ENCODE measurements at places on chromosomes 3 and 15. TPM values are rescaled to one million over a fixed set of nuclear protein-coding genes. Genes with fewer than 3 reads are reported as not detected.

- DNase-seq, result no peak
Measured at GRCh38 chr15:69979783-69980182, 117.9 kb downstream of the TLE3 start.

DNA sequence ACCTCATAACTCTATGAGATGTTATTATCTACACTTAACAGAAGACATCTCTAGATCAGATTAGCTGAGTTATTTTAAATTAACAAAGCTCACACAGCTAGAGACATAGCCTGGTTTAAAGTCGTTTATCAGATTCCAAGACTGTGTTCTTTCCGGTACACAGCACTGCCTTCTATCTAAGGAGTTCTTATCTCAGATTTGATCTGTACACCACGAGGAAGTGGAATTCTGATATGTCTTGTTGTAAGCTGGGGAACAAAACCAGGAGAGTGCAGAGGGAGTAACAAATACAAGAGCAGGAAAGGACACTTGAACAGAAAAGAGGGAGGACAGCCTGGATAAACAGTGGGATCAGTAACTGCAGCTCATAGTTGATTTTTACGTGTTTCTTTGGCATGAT, 61.7 kb upstream of the KCNMB2 start:
- DNase-seq, result no peak

The ANKUB1 gene
- total RNA-seq, result not detected

DNA sequence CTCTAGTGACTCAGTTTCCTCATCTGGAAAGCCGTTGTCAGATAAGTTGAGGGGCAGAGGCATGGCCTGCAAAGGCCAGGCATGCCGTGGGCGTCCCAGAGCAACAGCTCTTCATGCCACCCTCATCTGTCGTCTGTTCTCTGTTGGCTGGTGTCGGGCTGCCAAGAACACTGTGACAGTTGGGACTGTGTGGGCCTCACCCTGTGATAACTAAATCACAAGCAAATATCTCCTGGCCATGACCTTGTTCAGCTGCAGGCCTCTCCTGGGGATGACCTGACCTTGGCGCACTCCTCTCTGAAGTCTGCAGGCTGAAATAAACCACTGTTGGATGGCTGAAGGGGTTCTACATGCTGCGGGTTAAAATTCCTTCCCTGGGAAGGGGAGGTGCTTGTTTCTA, 145.9 kb downstream of the SHQ1 start:
- DNase-seq, result no peak

The PRSS50 gene
- total RNA-seq, result not detected

GRCh38 chr15:89243046-89243690, 611 bp upstream of the FANCI start:
- DNase-seq, result no peak

- no peak for DNase-seq
Measured at GRCh38 chr15:43151688-43152087, 18.3 kb downstream of the TMEM62 start.

DNA sequence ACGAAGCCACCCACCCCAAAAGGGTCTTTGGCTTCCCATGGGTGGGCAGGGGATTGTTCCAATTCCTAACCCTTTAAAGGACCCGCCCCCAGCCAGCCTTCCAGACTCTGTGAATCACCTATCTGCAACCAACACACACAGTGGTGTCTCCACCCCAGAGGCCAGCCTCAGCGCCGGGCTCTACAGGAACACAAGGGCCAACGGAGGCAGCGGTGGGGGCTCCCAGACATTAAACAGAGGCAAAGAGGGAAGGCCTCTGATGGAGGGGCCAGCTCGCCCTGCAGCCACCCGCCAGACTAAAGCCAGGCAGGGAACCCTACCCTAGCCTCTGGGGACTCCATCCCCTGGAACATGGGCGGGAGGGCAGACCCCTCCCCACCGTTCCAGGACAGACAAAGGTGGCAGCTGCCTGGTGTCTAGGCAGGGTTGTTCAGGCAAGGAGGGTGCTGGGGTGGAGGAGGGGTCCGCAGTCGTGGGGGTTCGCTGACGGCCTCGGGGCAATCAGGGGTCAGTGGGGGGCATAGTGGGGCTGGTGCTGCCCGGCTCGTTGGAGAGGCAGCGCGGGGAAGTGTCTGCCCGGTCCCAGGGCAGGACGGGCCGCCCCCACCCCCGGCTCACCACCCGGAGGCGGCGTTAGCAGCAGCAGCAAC, 448 bp downstream of the SHISA5 start:
- DNase-seq, result peak; percentile 43

- no peak for DNase-seq
Measured at GRCh38 chr3:177514611-177515499, 317.6 kb upstream of the TBL1XR1 start.

DNA sequence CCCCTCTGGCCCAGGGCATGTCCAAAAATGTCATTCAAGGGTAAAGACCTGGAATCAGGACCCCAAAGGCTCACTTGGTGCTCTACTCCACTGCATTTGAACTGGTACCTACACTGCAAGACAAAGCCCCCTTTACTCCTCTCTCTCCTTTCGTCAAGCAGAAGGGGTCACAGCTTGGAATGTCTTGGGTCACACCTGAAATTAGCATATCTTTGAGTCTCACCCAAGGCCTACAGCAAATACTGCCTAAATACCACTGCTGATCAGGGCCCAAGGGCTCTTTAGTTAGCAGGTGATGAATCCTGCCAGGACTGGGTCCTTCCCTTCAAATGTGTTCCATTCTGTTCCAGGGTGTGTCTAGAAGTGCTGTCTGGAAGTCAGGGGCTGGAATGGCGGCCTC, 320.6 kb downstream of the SV2B start:
- DNase-seq, result no peak

GRCh38 chr15:67089217-67090193, 24.1 kb downstream of the SMAD3 start:
- DNase-seq, result peak; percentile 61

GRCh38 chr15:41438206-41438605, 21.3 kb downstream of the RTF1 start:
- no peak for DNase-seq

The PLCH1 gene
- not detected for total RNA-seq

DNA sequence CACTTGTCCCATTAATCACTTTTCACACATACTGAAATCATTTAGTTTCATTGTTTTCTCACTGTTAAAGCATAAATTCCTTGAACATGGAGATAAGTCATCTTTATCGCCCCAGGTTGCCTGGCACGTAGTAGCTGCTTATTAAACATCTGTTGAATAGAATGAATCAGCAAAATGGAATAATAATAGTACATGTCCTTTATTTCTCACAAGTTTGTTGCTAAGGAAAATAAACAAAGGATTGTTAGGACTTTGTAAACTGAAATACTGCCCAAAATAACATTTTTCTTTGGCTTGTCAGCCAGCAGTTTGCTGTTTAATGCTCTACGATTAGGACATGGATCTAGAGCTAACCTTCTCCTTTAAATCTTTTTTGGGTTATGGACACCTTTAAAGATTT, 17.9 kb downstream of the SLC35A5 start:
- peak; percentile 73 for DNase-seq

The GOLGA8Q gene
- 0.77 TPM for total RNA-seq

DNA sequence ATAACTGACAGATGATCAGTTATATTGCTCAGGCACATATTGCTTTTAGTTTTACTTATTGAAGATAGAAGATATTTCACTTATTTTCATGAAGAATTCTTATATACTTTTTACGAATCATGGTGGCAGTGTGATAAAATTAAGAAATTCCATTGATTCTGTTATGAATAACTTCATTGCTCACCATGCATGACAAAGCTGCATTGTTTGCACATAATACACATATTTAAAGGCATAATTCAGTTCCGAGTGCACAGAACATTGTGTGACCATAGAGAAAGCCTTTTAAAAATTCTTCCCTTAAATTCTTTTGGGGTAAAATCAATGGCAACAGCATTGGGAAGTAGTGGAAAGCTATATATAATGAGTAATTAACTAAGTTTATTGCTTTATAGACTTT, 82.5 kb upstream of the NAALADL2 start:
- DNase-seq, result no peak

DNA sequence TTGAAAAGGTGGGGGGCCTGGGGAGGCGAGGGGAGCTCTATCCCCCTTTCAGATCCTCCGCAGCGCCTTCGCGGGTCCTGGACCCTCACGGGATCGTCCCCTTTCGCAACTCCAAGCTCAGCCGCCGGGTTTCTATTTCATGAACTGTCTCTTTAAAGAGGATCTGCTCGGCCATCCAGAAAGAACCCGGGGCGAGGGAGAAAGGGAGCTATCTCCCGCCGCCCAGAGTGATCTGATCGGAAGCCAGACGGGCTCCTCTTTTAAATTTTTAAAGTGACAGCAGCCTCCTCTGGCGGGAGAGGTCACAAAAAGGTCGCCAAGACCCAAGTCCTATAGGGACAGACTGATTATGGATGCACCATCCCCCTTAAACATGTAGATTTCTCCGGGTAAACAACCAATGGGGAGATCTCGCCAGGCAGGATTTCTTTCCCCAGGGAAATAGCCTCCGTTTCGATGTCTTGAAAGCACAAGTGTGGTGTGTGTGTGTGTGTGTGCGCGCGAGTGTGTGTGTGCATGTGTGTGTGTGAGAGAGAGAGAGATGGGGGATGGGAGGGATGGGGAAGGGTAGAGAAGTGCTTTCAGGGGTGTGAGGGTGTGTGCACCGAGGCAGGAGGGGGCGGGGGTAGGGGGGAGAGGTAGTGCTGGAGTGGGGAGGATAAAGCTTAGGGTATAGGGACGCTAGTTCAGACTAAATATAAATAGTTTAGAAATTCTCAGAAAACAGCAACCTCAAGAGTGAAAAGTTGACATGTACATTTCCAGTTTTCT, 516.1 kb downstream of the MECOM start:
- DNase-seq, result peak; percentile 85

- peak; percentile 52 for DNase-seq
Measured at GRCh38 chr3:46695177-46695961, 1.9 kb upstream of the ALS2CL start.

- DNase-seq, result no peak
Measured at GRCh38 chr3:152364237-152364636, 95.5 kb downstream of the MBNL1 start.

- DNase-seq, result no peak
Measured at GRCh38 chr3:11545186-11545851, 98.4 kb downstream of the VGLL4 start.

- DNase-seq, result no peak
Measured at GRCh38 chr3:140341817-140342403, 336.0 kb upstream of the TRIM42 start.

Measured in LHCN-M2 (cell line).